NCI-H2107 (cell line): ENCODE measurements at places on chromosomes 3 and 15.

DNA sequence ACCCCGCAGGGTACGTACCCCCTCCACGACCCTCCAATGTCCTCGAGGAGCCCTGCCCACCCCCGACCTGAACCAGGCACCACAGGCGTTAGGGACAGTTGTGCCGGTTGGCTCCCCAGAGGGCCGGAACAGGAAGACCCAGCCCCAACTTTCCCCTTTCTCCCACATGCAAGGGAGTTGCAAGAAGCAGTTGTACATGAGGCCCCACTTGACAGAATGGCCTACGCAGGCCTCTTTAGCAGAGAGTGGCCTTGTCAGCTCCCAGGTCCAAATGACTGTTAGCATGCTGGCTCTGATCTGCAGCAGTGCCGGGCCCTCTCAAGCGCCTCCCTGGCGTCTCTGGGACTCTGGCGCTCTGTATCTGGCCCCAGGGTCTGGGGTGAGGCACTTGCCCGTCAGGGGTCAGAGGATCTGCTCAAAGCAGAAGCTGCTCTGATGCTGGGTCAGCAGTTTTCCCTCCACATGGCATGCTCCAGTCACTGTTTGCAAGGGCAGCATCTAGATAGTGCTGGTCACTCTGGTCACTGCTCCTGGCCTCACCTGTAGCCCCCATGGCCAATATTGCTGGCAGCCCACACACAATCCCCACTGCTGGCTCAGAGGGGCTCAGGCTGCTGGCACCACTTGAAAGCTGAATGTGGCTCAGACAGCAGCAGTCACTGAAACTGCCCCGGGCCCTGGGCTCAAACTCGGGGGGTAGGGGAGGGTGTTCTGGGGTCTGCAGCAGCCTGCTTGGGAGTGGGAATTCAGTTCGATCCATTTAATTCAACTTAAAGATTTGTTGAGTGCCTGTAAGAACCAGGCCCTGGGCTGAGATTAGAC, 254.5 kb downstream of the FAM43A start:
- DNase-seq: no peak

DNA sequence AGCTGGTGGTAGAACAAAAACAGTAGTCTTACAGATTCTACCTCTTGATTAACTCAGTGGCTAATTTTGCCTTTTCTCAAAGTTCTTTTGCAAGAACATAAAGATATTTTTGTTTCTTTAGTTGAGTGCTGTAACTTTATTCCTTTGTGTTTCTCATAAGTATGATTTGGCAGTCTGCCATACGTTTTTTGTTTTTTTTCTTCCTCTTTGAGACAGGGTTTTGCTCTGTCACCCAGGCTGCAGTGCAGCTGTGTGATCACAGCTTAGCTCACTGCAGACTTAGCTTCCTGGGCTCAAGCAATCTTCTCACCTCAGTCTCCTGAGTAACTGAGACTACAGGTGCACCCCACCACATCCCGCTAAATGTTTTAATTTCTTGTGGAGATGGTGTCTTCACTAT, 22.4 kb downstream of the B3GNT5 start:
- peak; percentile 87 for DNase-seq

GRCh38 chr3:48402281-48402732, 27.6 kb downstream of the PLXNB1 start:
- DNase-seq: no peak

DNA sequence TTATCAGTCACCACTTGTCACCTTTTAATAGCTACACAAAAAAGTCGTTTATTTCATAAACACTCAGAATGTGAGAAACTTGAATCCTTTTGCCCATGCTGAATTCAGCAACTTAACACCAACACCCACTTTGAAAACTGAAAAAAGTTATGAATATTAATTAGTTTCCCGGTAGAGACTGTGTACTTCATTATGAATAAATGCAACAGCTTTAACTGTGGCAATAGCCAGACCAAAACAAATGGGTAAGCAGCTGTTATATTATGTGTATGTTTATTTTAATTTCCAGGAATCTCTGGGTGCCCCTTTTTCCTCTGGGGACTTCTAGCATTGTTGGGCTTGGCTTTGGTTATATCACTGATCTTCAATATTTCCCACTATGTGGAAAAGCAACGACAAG, 7.8 kb downstream of the TRAT1 start:
- DNase-seq: no peak

DNA sequence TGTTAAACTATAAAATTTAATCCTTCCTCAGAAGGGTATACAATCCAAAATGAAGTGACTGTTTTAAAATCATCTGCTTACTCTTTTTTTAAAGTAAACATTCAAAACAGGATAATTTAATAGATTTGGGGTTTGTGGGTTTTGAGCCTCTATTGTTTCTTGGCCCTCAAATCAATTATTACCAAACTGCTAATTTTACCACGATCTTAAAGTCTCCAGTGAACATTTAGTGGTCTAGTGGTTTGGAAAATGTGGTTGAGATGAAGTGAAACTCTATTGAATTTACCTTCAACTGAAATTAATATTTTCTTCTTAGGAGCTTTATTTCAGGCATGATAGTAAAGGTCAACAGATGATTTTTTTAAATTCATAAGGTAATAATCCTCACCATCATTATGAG, 11.2 kb upstream of the ATP11B start:
- no peak for DNase-seq

DNA sequence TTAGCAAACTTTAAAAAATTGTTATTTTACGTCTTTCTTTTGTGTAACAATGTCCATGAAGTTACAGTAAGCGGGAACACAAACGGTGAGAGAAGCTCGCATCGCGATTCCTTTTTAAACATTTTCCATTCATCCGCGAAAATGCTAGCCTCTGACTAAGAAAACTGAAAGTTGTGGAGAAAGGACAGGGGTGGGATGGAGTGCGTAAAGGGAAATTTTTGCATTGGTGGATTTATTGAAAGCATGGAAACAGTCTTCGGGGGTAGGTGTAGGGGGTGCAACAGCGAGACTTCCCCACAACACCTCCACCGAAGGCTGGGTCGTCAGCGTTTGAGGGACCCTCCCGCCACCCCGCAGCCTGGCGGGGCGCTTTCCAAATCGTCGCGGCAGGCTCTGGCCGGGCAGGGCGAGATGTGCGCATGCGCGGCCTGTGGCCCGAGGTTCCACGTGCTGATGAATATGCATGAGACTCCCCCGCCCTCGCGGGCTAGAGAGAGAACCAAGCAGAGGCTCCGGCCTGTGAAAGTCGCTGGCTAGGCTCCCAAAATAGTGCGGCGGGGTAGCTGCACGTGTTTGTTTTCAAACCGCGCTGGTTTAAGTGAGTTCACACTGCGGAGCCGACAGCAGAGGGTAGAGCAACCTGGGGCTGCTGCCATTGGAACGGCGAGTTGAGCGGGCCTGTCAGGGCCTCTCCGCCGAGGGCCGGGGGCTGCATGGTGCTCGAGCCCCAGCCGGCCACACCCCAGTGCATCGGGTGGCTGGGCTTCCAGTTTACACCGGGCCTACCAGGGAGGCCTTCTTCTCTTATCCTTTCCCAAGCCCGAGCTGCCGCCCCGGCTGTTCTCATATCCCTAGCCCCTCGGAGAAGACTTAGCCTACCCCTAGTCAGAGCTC, 9.9 kb downstream of the ZIC1 start:
- no peak for DNase-seq

GRCh38 chr15:76514282-76514681, 177.7 kb downstream of the ISL2 start:
- DNase-seq: no peak

- DNase-seq: no peak
Measured at GRCh38 chr15:90869601-90870353, 1.4 kb downstream of the FURIN start.
